ENCODE measurements at places on chromosomes 5 and 9.

DNA sequence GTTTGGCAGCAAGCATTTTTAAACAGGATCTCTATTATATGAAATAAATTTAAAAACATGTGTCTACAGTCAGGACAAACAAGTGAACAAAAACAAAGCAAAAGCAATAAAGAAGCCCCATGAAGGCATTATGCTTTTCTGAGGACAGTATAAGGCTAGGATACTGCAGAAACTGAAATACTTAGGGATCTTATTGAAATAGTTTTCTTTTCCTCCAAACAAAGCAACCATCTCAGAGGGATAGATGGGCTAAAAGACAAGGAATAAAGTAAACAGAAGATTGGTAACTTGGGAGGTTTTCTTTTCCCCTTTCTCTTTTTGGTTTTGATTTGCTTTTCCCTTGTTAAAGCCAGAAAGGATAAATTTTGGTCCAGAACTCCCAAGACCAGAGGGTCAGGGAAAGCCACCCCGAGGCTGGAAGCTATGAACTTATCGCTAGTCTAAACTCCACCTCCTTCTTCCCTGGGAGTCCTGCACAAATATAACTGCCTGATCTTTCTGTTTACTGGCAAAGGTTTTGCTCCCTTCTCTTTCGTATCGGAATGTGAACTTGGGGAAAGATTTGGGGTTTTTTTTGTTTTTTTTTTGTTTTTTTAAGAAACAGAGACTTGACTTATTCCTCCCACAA lies 164.0 kb downstream of the GHR start:
- DNase-seq: no peak

DNA sequence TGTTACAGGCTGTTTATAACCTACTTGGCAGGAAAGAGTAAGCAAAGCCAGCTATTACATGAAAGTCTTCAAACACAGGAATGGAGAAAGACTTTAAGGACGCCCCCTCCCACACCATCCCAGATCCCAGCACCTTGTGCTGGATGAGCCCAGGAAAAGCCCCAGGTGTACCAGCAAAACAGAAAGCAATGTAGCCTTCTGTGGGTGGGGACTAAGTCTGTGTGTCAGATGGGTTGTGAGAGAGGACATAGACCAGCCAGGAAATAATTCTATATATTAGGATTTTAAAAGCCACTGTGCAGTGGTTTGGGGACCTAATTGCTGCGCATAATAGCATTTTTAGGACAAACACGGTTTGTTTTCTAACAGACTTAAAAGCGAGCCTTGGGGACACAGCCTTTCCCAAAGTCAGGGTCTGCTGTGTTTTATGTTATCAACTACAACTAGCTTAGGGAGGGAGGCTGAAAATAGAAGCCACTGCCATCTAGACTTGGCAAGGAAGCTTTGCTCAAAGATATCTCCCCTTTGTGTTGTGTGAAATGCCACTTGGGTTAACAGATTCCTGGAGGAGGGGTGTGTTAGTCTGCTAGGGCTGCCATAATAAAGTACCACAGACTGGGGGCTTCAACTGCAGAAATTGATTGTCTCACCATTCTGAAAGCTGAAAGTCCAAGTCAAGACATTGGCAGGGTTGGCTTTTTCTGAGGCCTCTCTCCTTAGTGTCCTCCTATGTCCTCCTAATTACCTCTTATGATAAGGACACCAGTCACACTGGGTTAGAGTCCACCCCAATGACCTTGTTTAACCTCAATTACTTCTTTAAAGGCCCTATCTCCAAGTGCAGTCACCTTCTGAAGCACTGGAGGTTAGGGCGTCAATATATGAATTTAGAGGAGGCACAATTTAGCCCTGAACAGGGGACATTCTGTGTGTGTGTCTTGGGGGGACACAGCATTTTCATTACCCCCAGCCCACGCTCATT lies 17.2 kb upstream of the UBE2QL1 start:
- DNase-seq: no peak

DNA sequence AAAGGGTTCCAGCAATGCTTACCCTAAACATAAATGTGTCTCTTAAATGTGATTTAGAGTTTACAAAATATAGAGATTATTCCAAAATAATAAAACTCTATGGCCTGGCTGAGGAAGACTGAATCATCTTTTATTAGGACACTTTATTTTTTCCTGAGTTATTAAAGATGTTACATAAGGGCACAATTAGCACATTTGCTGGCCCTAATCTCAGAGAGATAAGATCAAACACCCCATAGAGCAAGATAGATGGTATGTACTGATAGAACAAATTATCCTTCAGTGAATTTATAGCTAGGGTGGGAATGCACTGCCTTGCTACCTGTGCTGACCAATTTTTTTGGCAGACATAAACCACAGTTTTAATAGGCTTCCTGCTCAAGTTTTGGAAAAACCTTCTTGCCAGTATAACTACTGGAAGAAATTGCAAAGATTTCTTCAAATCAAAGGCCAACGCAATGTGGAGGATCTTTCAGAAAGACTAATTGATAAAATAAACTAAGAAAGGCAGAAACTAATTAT lies 367.1 kb upstream of the MPDZ start:
- DNase-seq: no peak

GRCh38 chr9:88872192-88872946 lies 118.9 kb upstream of the S1PR3 start:
- DNase-seq: no peak

GRCh38 chr5:173598686-173599085 lies 17.8 kb downstream of the BOD1 start:
- no peak for DNase-seq

DNA sequence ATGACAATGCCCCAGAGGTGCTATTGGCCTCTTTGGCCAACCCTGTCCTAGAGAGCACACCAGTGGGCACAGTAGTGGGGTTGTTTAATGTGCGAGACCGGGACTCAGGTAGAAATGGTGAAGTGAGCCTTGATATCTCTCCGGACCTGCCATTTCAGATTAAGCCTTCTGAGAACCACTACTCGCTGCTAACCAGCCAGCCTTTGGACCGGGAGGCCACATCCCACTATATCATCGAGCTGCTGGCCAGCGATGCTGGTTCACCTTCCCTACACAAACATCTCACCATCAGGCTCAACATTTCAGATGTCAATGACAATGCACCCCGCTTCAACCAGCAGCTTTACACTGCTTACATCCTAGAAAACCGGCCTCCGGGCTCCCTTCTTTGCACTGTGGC lies 1.4 kb downstream of the PCDHGC5 start:
- no peak for DNase-seq

GRCh38 chr5:135729321-135729786 lies 105.1 kb upstream of the SLC25A48 start:
- DNase-seq: peak; percentile 3

GRCh38 chr9:120891884-120892747 lies 15.1 kb upstream of the PHF19 start:
- DNase-seq: no peak
